ENCODE measurements at places on chromosomes 11 and 22.

DNA sequence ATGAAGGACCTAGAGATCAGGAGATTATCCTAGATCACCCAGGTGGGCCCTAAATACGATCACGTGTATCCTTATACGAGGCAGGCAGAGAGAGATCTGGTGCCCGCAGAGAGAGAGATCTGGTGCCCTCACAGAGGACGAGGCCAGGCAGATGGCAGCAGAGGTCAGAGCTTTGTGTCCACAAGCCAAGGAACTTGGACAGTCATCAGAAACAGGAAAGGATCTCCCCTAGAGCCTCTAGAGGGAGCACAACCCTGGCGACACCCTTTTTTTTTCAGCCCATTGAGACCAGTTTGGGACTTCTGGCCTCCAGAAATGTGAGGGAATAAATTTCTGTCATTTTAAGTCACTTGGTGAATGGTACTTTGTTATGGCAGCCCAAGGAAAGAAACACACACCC lies 25.5 kb upstream of the TIMP3 start:
- DNase-seq, result no peak

- no peak for DNase-seq
Observed at GRCh38 chr11:77215106-77215505, 86.4 kb downstream of the GDPD4 start.

- DNase-seq, result no peak
Observed at GRCh38 chr11:99739464-99740089, 718.8 kb downstream of the CNTN5 start.

DNA sequence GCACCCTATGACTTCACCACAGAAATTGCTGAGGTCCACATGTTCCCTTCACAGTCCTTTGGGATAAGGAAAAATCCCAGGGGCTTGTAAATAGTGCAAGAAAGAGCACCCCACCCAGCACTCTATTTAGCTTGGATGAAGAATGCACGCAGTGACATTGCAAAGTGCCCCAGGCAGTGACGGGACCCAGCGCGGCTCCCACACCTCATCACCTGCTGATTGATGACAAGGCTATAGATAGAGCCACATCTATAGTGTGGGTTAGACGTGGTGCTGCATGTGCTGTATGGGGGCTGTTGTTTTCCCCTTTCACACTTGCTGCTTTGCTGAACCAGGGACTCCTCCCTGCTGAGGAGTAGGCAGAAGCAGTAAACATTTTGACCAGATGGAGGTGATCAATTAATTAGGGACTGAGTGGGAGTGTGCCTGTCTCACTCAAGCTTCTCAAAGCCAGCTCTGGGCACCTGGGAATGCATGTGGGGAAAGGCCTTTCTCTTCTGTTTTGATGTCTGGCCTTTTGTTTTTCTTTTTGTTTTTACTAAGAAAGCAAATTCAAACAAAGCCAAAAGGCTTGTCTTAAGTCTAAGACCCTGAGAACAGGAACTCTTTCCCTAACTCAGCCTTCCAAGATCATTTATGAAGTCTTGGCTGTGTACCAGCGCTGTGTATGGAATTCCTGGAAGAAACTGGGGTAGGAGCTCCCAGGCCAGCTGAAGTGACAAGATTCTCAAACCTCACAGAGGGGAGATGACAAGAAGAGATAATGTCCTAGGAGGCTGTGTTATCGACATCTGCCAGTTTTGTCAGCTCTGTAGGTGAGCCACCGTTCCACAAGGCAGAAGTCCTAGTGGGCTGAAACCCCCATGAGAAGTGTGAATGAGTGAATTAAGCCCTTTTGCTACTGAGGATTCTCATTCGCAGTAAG lies 219.7 kb downstream of the BARX2 start:
- DNase-seq, result no peak

DNA sequence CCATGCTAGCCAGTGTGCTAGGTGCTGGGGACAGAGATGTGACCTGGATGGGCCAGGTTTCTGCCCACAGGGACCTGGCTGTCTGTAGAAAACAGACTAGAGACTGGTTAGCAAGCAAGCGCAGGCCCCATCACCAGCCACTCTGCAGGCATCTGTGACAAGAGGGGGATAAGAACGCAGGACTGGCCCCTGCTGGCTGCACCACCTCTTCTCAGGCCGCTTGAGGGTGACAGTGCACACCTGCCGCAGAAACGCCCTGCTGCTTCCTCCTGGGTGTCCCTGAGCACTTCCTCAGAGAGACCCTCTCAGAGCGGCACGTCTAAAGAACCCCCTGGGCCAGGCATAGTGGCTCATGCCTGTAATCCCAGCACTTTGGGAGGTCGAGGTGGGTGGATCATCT lies 5.9 kb upstream of the PICK1 start:
- no peak for DNase-seq

DNA sequence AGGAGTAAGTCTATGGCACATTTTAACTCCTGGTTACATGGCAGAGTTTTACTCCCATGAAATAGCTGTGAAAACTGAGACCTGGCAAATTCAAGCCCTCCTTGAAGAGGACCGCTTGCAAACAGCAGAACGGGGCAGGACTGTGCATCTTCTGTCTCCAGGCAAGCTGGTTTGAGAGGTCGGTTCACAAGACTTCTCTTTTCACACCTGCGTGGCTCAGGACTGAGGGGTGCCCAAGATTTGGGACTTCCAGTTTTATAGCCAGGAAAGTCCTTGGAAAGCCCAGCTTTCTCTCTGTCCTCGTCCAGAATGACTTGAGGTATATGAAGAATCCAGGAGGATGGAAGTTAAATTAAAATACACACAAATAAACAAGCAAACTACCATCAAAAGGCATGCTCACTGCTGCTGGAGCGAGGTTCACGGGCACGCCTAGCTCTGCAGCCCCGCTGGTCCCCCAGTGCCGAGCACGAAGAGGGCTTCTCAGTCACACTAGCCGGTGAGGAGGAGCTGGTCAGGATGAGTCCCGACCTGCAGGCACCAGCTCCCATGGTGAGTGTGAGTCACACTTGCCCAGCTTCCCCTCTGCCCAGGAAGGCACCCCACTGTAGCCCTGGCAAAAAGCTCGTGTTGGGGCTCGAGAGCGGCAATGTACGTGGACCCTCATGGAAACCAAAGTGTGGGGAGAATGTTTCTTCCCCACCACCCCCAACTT lies 1382.4 kb downstream of the BRD1 start:
- DNase-seq, result no peak

GRCh38 chr11:17792161-17792560 lies 57.6 kb downstream of the KCNC1 start:
- DNase-seq, result no peak

GRCh38 chr11:22157531-22157930 lies 35.4 kb upstream of the ANO5 start:
- DNase-seq, result no peak

DNA sequence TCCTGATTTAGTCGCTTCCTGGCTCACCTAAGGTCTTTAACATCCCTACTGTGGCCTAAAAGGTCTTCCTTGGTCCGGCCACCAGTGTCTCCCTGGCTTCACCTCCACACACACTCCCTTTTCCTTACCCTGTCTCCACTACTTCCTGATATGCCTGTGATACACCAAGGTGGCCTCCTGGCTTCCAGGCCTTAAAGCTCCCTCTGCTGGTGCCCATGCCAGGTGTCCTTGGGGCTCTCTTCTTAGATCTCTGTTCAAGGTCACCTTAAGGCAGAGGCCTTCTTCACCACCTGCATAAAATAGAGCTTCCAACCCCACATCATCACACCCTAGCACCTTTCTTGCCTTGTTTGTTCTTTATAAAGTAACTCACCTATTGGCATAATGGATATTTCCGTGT lies 787.7 kb downstream of the NTM start:
- DNase-seq, result no peak

GRCh38 chr11:88301488-88302140 lies 35.9 kb downstream of the CTSC start:
- no peak for DNase-seq

DNA sequence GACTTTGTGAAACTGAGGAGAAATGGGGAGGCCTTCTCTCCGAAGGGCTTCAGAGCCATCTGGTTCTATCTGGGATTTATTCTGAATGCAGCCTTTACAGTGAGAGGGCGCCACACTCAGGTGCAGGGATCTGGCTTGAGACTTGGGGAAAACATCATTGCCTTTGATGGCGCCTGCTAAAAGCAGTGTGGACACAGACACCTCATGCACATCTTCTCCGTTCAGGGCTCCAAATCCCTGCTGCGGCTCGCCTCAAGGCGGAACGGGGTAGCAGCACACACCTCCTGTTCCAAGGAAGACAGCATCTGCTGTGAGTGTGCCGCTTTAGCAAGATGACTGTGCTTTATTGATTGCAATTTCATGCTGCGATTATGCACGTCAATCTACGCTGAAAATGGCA lies 37.1 kb upstream of the OLFML1 start:
- no peak for DNase-seq

DNA sequence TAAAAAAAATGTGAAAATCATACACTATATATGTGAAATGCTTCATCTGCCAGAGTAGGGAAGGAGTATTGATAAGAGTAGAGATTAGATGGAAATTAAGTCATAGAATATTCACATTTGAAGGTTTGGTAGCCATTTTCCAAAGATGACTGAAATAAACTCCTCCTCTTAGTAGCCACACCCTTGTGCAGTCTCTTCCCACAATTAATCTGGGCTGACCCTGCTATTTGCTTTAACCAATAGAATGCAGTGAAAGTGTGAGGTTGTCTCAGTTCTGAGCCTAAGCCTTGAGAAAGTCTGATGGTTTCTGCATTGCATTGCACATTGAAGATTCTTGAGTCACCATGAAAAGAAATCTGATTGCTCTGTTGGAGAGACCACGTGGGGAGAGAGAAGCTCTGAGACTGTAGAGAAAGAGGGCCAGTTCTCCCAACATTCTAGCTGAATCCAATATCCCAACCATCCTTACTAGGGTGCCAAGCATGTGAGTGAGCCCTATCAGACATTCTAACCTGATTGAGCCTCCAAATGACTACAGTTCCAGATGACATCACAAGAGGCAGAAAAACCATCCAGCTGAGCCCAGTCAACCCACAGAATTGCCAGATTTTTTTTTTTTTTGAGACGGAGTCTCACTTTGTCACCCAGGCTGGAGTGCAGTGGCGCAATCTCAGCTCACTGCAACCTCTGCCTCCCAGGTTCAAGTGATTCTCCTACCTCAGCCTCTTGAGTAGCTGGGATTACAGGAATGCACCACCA lies 29.4 kb upstream of the CAPRIN1 start:
- DNase-seq, result no peak

DNA sequence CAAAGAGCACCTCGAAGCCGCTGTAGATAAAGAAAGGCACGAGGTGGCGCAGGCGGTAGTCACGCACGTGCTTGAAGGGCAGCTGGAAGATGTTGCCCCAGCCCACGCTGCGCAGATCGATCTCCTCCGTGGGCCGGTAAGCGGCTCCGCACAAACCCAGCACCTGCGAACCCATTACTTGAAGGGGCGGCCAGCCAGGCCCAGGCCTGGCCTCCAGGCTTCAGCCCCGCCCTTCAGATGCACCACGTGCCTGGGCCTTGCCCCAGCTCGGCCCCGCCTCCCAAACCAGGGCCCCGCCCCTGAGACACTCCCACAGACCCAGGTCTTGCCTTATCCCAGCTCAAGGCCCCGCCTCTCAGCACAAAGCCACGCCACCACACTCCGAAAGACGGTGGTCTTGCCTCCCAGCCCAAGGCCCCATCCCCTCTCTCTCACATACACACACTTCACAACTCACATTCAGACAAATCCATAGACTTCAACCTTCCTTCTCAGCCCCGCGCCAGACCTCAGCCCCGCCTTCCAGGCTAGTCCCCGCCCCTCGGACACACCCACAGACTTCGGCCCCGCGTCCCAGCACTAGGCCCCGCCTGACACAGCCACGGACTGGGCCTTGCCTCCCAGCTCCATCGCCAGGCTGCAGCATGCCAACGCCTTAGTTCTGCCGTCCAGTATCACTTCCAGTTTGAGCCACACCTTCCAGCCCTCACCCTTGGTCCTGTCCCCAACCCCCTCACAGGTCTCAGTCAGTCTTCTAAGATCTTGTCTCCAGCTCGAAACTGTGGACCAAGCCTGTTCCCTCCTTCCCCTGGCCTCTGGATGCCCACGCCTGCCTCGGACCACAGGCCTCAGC lies 7.0 kb downstream of the UNC93B1 start:
- DNase-seq, result peak; percentile 61

DNA sequence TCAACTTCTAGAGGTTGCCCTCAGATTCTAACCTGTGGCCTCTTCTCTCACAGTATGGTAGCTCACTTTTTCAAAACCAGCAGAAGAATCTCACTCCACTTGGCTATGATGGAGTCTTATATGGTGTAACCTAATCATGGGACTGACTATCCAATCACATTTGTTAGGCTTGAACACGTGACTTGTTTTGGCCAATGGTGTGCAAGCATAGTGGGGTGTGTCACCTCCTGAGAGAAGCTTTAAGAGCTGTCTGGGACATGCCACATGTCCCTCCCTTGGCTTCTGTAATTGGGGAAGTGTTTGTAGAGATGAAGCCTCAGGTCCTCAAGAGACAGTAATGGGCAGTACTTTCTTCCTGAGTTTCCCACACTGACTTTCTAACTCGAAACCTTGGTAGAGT lies 12.8 kb upstream of the SMIM38 start:
- no peak for DNase-seq

DNA sequence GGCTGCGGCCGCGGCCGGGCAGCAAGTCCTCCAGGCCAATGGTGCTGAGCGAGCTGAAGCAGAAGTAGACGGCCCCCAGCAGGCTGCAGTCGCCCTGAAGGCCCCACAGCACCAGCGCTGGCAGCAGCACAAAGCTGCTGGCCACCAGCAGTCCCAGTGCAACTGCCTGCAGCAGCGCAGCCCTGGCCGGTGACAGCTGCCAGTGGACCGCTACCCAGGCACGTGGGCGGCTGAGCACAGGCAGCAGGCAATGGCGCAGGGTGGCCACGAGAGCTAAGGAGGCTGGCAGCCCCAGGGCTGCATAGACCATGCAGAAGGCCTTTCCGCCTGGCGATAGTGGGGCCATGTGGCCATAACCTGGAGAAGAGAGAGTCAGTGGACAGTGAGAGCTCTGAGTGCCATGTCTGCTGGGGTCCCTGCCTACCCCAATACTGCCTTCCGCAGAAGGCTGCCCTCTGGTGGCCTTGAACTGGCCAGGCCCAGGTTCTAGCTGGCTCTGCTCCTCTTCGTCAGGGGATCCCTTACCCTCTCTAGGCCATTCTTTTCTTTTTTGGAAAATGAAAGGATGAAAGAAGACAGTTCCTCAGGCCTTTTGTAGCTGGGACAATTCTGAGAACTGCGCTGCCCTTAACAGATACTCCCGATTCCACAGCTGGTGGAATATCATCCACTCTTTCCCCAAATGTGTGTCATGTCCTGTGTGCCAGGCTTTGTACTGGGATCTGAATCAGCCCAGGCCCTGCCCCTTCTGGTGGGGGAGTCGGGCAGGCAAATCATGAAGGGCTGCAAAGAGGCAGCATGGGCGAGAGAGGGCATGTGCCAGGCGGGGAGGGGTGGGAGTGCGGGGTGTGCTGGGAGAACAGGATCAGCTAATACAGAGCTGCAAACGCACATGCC lies 1.8 kb downstream of the KCNK7 start:
- peak; percentile 52 for DNase-seq

DNA sequence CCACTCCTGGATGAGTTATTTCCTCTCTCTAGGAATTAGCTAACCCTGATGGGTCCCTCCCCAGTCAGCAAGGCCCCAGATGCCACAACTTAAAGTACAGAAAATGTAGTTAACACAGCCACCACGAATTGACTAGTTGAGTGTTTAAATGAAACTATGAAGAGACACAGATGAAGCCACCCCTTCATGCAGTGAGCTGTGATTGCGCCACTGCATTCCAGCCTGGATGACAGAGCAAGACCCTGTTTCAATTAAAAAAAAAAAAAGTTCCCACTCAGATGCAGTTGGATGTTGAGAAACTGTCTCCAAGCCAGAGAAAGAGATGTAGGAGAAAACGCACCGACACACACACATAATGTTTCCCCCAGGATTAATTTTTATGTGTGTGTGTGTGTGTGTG lies 53.3 kb downstream of the SCN3B start:
- no peak for DNase-seq

- DNase-seq, result no peak
Observed at GRCh38 chr11:132072044-132072857, 701.8 kb downstream of the NTM start.

GRCh38 chr11:5224538-5225479 lies 2.1 kb downstream of the HBB start:
- DNase-seq, result no peak
